ENCODE measurements at places on chromosomes 2 and 18. TPM values are rescaled to one million over a fixed set of nuclear protein-coding genes. Genes with fewer than 3 reads are reported as not detected.
A peak's percentile ranks its signal among the peaks of the same experiment; 100 is the strongest.

GRCh38 chr2:233329489-233330135 lies 22.0 kb downstream of the SAG start:
- no peaks in the 10 kb centered on the region for H3K36me3 ChIP-seq
- H3K4me1 ChIP-seq = no peaks in the 10 kb centered on the region
- no peak for DNase-seq
- H3K27ac ChIP-seq = no peak overlapping the region
- no peak overlapping the region for H3K4me3 ChIP-seq

- H3K27ac ChIP-seq = no peak overlapping the region
- H3K27me3 ChIP-seq = no peaks in the 10 kb centered on the region
- no peak overlapping the region for H3K4me3 ChIP-seq
- H3K4me1 ChIP-seq = peaks cover 6% of the 10 kb centered on the region
- no peak for DNase-seq
These were observed 43.6 kb downstream of the SPRED2 start for GRCh38 chr2:65388596-65389390.

DNA sequence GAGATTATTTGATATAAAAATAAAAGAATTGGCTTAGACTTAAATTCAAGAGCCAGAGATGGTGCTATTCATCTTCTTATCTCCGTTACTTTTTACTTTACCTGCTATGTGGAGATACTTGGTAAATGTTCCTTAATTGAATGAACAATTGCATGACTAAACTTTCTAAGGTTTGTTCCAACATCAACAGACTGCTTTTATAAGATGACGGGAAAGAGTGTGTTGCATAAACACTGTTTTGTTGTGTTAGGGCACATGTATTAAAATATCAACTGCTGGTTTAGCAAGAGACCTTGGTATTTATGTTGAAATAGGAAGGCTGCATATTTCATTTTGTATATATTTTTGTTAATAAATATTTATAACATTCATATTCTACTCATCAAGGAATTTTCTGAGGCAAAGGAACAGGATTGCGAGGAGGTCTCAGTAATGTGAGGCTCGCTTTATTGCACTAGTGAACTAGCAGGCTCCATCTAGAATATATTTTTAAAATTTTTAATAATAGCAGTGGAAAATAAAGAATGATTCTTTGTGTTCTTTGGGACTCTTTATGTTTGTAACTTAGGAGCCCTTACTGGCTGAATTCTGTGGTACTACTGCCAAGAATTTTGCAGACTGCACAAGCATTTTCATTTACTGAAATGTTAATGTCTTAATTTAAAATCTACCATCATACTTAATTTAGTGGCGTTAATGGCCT lies 10.7 kb upstream of the NFE2L2 start:
- no peak overlapping the region for H3K27ac ChIP-seq
- H3K4me1 ChIP-seq = no peaks in the 10 kb centered on the region
- no peaks in the 10 kb centered on the region for H3K36me3 ChIP-seq
- peak overlapping the region; percentile 13 for H3K4me3 ChIP-seq
- no peak for DNase-seq

GRCh38 chr18:61574665-61575064 lies 241.4 kb downstream of the CDH20 start:
- H3K4me3 ChIP-seq = no peak overlapping the region
- H3K36me3 ChIP-seq = no peaks in the 10 kb centered on the region
- H3K27ac ChIP-seq = no peak overlapping the region
- no peak for DNase-seq
- no peaks in the 10 kb centered on the region for H3K27me3 ChIP-seq
- H3K4me1 ChIP-seq = peaks cover 3% of the 10 kb centered on the region

- H3K4me3 ChIP-seq = no peak overlapping the region
- no peaks in the 10 kb centered on the region for H3K36me3 ChIP-seq
- no peaks in the 10 kb centered on the region for H3K27me3 ChIP-seq
- no peak overlapping the region for H3K27ac ChIP-seq
- no peaks in the 10 kb centered on the region for H3K4me1 ChIP-seq
These were observed 562.7 kb upstream of the SLC39A10 start for GRCh38 chr2:195094330-195094729.

Gene SGO2
- 0.27 TPM for polyA plus RNA-seq

Gene METTL8
- 5.1 TPM for polyA plus RNA-seq

Gene BOK
- 1.4 TPM for polyA plus RNA-seq

Gene TNS1
- 243 TPM for polyA plus RNA-seq

Gene SPAST
- 2.6 TPM for polyA plus RNA-seq
